ENCODE measurements at places on chromosomes 5 and 9. TPM values are rescaled to one million over a fixed set of nuclear protein-coding genes. Genes with fewer than 3 reads are reported as not detected.
A peak's percentile ranks its signal among the peaks of the same experiment; 100 is the strongest.

- peak; percentile 91 for DNase-seq
These were observed 218.6 kb downstream of the PIK3R1 start for GRCh38 chr5:68433923-68434879.

GRCh38 chr5:80255431-80255810, 427 bp downstream of the SERINC5 start:
- DNase-seq: peak; percentile 43

Gene ABO
- not detected for polyA plus RNA-seq

Gene WWC1
- polyA plus RNA-seq: 1.5 TPM

Gene C5orf46
- polyA plus RNA-seq: not detected

Gene SPATA31D4
- not detected for polyA plus RNA-seq

Gene MYOZ3
- not detected for polyA plus RNA-seq
